Activated CD4-positive, CD25-positive, alpha-beta regulatory T cell treated with anti-CD3 and anti-CD28 coated beads, Interleukin-2, amount 50 U/mL, for 72 hours (primary cell): ENCODE measurements at places on chromosomes 1 and 21.

DNA sequence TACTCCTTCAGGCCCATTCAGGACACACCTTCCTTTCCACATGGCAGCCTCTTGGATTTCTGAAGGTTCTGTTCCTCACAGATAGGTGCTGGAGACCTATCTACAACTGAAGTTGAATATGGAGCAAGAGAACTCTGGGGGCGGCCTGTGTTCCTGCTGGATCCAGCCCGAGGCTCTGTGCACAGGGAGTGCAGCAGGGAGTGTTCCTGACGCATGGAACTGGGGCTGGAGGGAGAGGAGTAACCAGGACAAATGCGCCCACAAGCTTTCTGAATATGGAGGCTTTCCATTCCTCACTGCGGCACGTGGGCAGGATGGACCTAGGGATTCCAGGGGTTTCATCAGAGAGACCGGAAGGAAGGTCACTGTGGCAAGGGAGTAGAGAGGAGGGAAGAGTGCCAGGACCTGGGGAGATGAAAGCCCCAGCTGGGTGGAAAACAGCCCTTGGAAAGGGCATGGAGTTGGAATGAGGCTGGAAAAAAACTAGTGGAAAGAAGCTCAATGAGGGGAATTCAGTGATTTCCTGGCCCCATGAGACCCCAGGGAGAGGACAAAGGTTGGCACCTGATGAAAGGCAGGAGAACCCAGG lies 12.5 kb downstream of the PM20D1 start:
- DNase-seq = no peak

- DNase-seq = no peak
Observed at GRCh38 chr1:227125929-227126545, 185.9 kb downstream of the COQ8A start.

GRCh38 chr1:233242827-233243483 lies 52.6 kb downstream of the PCNX2 start:
- no peak for DNase-seq

- peak; percentile 6 for DNase-seq
Observed at GRCh38 chr1:41641941-41642527, 157.6 kb upstream of the EDN2 start.
